ENCODE measurements at places on chromosomes 11 and 22.

- no peak for DNase-seq
These were observed 77.1 kb downstream of the SCUBE1 start for GRCh38 chr22:43266076-43266475.

DNA sequence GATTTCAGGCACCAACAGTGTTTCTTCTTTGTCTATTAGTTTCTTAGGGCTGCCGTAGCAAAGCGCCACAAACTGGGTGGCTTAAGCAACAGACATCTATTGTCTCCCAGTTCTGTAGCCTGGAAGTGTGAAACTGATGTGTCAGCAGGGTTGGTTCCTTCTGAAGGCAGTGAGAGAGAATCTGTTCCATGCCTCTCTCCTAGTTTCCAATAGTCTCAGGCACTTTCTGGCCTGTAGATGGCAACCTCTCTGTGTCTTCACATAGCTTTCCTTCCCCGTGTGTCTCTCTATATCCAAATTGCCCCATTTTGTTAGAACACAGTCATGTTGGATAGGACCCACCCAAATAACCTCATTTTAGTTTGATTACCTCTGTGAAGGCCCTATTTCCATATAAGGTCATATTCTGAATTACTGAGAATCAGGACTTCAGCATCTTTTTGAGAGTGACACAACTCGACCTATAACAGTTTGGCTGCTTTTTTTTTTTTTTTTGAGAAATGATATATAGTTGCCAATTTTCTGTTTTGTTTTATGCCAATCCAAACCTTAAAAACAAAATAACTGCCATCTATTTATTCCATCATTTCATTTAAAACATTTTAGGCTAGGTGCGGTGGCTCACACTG lies 108.2 kb downstream of the SLC36A4 start:
- no peak for DNase-seq

GRCh38 chr11:130095326-130095725 lies 25.6 kb downstream of the APLP2 start:
- DNase-seq: no peak

DNA sequence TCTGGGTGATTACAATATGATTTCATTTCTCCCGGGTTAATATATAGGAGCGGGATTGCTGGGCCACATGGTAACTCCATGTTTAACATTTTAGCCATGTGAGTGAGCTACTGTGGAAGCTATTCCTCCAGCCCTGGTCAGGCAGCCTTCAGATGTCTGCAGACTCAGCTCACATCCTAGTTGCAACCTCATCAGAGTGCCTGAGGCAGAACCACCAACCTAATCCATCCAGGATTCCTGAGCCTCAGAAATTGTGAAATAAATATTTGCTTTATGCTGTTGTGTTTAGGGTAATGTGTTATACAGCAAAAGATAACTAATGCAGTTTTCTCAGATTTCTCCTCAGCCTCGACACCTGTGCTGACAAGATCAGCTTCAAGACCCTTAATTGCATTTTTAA lies 676.8 kb downstream of the OPCML start:
- no peak for DNase-seq

All from CD4-positive, alpha-beta T cell (primary cell).